ENCODE measurements at places on chromosomes 16 and 17.
A peak's percentile ranks its signal among the peaks of the same experiment; 100 is the strongest.

- no peak for DNase-seq
Observed at GRCh38 chr16:79653373-79653891, 52.9 kb upstream of the MAF start.

- DNase-seq: peak; percentile 71
Observed at GRCh38 chr16:1960665-1961630, 1.6 kb downstream of the NDUFB10 start.

- no peak for DNase-seq
Observed at GRCh38 chr16:85146922-85147651, 34.8 kb upstream of the CIBAR2 start.

DNA sequence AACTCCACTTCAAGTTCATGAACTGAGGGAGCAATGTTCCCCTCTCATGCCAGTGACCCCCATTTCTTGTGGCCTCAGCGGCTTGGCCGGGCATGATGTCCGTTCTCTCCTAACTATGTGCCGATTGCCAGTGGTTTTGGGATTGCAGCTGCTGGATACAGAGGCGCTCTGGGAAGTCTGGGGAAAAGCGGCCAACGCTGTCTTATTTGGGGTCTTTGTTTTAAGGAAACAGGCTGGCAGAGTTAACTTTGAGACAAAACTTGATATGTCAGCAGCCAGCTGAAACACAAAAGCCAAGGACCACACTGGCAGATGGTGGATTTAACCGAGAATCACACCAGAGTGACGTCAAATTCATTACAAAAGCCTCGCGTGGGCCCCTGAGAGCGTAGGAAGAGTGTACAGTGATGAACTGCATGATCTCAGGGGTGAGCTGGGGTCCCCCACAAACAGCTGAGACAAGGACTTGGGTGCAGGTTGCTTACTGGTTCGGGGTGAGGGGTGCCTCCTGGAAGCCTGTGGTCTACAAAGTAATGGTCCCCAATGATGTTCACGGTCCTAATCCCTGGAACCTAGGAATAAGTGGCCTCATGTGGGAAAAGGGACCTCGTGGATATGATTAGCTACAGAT lies 180.4 kb downstream of the IRF8 start:
- no peak for DNase-seq

GRCh38 chr16:3182608-3183444 lies 5.2 kb upstream of the OR1F1 start:
- DNase-seq: peak; percentile 71

DNA sequence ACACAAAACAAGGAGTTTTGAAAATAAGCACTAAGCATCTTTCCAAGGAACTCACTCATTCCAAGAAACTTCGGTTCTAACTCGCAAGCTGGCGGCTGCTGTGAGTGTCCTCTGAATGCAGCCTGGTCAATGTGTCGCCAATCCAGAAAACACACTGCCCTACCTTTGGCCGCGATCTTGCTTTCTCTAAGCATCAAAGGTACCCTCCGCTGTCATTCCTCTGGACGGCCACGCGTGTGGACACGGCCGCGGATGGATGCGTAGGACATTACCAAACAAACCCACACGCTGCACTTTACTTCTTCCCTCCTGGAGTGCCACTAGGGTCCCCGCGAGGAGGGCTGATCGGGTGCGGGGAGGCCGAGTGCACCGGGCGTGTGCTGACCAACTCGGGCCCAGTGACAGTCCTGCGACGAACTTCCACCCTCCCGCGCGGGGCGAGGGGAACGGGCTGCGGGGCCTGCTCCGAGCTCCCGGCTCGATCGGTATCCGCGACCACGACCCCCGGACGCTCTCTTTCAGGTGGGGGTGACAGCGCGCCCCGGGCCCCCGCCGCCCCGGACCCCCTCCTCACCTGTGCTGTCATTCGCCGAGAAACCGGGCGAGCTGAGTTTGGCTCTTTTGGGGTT lies 1.1 kb downstream of the CREBBP start:
- DNase-seq: peak; percentile 50

Measured in glutamatergic neuron (in vitro differentiated cells).